Neural crest cell (in vitro differentiated cells): ENCODE measurements at places on chromosomes 6 and 20. TPM values are rescaled to one million over a fixed set of nuclear protein-coding genes. Genes with fewer than 3 reads are reported as not detected.

- DNase-seq, result peak; percentile 30
- H3K4me3 ChIP-seq, result no peak overlapping the region
- H3K4me1 ChIP-seq, result peaks cover 44% of the 10 kb centered on the region
- no peaks in the 10 kb centered on the region for H3K27me3 ChIP-seq
- peaks cover 2% of the 10 kb centered on the region for H3K36me3 ChIP-seq
Measured at GRCh38 chr20:49853640-49854039, 41.0 kb downstream of the SLC9A8 start.

Gene DNAAF9
- total RNA-seq, result 13.2 and 13.5 TPM in 2 replicates

Gene EYA4
- total RNA-seq, result 0.86 and 1.6 TPM in 2 replicates

Gene CRISP3
- not detected in 2 replicates for total RNA-seq

DNA sequence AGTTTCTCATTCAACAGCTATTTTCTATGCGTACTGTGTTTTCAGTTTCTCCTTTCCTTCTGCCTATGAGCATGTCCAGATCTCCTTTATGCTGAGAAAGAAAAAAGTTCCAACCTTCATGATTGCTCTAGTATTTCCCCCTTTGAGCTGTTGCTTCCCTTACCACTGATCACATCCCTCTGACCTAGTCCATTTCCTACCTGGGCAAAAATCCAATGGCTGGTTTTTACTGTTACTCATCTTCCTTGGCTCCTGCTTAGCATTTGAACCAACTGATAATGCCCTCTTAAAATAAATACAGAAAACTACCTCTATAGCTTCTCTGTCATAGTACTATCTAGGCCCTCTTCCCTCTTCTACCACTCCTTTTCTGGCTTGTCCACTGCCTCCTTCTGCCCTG lies 6.0 kb downstream of the RFX6 start:
- no peak overlapping the region for H3K4me3 ChIP-seq
- no peaks in the 10 kb centered on the region for H3K36me3 ChIP-seq
- H3K4me1 ChIP-seq, result no peaks in the 10 kb centered on the region
- no peak overlapping the region for H3K27ac ChIP-seq

DNA sequence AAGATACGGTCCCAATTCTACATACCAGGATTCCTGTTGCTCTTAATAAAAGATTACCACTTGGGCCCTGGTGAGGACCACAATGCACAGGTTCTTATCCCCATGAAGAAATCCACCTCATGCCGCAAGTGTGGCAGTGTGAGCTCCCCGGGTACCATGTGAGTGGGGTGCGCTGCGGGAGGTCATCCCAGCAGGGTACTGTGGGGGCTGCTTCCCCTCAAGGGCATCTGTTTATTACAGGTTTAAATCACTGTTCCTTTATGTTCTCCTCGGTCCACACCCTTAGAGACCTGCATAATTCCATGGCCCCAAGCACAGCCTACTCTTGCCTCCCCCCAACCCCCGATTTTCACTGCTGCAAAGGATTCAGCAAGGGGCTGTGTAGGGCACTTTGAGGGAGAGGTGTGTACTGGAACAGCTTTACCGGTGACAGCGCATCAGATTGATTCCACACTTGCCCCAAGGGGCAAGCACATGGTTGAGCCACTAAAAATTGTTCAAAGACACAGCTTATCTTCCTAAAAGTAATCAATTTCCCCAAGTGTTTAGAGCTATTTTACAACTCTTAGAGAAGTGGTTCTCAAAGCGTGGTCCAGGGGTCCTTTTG lies 6.2 kb downstream of the DIDO1 start:
- H3K4me1 ChIP-seq, result peaks cover 79% of the 10 kb centered on the region
- peak overlapping the region; percentile 52 for H3K4me3 ChIP-seq
- H3K36me3 ChIP-seq, result no peaks in the 10 kb centered on the region
- H3K27me3 ChIP-seq, result no peaks in the 10 kb centered on the region
- no peak for DNase-seq

DNA sequence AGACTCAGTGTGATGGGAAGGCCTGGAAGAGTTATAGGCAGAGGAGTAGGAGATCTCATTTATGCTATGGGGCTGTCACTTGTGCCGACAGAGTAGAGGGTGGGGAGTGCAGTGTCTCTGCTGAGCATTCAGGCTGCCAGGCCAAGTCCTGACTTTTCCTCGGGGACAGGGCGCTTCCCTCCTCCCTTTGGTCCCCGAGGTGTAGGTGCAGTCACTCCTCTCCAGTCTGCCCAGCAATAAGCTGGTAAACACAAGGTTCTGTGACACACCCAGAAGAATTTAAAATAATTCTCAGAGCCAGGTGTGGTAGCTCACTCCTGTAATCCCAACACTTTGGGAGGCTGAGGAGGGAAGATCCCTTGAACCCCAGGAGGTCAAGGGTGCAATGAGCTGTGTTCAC lies 109.4 kb downstream of the CRYBG1 start:
- DNase-seq, result no peak
- no peaks in the 10 kb centered on the region for H3K4me1 ChIP-seq
- H3K27ac ChIP-seq, result no peak overlapping the region

Gene GLP1R
- total RNA-seq, result 0.65 and 0.89 TPM in 2 replicates

DNA sequence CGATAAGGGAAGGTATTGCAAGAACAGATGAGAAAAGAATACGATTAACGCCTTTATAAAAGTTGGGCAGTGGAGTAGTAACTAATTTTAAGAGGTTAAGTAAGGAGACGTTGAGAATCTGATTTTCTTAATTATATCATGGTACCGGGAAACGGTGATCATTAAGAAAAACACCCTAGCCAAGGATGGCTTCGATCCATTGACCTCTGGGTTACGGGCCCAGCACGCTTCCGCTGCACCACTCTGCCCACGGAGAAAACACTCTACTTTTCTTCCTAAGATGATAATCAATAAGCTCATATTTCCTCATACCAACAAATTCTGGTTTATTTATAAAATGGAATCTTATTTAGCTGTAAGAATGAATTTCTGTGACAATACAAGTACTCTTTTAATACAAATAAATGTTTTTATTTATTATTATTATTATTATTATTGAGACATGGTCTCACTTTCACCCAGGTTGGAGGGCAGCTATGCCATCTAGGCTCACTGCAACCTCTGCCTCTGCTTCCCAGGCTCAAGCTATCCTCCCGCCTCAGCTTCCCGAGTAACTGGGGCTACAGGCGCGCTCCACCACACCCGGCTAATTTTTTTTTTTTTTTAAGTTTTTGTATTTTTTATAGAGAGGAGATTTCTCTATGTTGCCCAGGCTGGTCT lies 8.3 kb downstream of the POM121L2 start:
- DNase-seq, result no peak
- no peak overlapping the region for H3K27ac ChIP-seq
- H3K27me3 ChIP-seq, result peaks cover 86% of the 10 kb centered on the region
- no peak overlapping the region for H3K4me3 ChIP-seq
- no peaks in the 10 kb centered on the region for H3K36me3 ChIP-seq

Gene PEX6
- total RNA-seq, result 21.7 and 22.5 TPM in 2 replicates

DNA sequence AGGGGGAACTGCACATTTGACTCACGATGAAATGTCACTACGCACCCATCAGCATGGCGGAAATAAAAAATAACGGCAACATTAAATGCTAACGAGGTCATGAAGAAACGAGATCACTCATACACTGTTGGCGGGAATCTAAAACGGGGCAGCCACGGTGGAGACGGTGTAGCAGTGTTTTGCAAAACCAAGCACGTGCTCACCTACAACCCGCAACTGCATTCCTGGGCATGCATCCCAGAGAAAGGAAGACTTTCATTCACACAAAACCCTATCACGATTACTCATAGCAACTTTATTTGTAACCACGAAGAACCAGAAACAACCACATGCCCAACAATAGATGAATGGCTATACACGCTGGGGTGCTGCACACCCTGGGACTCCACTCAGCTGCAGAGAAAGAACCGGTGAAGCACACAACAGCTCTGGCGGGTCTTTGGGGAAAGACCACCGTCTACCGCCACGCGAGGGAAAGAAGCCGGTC lies 77.0 kb downstream of the YTHDF1 start:
- no peak overlapping the region for H3K4me3 ChIP-seq
- H3K27me3 ChIP-seq, result peaks cover 16% of the 10 kb centered on the region
- peaks cover 24% of the 10 kb centered on the region for H3K4me1 ChIP-seq
- H3K27ac ChIP-seq, result no peak overlapping the region
- no peaks in the 10 kb centered on the region for H3K36me3 ChIP-seq

GRCh38 chr6:83459663-83460062 lies 28.8 kb upstream of the ME1 start:
- no peaks in the 10 kb centered on the region for H3K27me3 ChIP-seq
- H3K4me3 ChIP-seq, result no peak overlapping the region
- no peaks in the 10 kb centered on the region for H3K36me3 ChIP-seq
- H3K27ac ChIP-seq, result no peak overlapping the region
- H3K4me1 ChIP-seq, result peaks cover 4% of the 10 kb centered on the region

Gene CLPSL2
- not detected in 2 replicates for total RNA-seq

Gene SNX9
- 18.1 and 19.1 TPM in 2 replicates for total RNA-seq

DNA sequence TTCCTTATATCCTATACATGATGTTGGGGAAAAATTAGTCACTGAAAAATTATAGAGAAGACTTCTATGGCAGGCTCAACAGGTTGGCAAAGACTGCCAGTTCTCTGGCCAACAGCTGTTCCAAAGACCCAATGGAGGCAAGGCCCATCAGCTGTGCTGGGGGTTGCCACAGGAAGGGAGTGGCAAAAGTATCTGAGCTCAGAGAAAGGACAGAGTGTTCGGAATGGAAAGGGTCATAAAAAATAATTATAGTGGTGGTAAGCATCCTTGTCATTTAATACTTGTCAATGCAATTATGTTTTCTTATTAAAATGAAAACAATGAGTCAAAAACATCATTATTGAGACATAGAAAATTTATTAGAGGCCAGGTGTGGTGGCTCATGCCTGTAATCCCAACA lies 36.1 kb downstream of the FASTKD5 start:
- H3K4me1 ChIP-seq, result no peaks in the 10 kb centered on the region
- no peaks in the 10 kb centered on the region for H3K27me3 ChIP-seq
- peaks cover 35% of the 10 kb centered on the region for H3K36me3 ChIP-seq
- no peak overlapping the region for H3K4me3 ChIP-seq
- no peak for DNase-seq

DNA sequence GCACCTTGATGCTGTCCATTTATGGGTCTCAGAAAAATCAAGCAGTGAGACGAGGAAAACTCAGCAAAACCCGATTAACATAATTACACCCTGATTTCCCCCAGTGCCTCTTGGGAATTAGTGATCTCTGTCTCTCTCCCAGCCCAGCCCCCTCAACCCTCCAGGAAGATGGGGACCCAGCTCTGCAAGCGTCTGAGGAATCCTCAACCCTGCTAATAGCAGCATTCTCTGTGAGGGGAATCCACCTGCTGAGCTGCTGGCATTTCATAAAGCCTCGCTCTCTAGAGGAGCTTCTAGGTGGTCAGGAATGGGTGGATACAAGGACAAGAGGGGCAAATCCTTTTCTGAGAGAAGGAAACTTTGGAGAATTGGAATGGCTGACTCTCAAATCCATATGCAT lies 13.9 kb downstream of the NR2E1 start:
- no peaks in the 10 kb centered on the region for H3K36me3 ChIP-seq
- H3K27ac ChIP-seq, result no peak overlapping the region
- peaks cover 12% of the 10 kb centered on the region for H3K4me1 ChIP-seq
- DNase-seq, result no peak
- peaks cover 88% of the 10 kb centered on the region for H3K27me3 ChIP-seq

DNA sequence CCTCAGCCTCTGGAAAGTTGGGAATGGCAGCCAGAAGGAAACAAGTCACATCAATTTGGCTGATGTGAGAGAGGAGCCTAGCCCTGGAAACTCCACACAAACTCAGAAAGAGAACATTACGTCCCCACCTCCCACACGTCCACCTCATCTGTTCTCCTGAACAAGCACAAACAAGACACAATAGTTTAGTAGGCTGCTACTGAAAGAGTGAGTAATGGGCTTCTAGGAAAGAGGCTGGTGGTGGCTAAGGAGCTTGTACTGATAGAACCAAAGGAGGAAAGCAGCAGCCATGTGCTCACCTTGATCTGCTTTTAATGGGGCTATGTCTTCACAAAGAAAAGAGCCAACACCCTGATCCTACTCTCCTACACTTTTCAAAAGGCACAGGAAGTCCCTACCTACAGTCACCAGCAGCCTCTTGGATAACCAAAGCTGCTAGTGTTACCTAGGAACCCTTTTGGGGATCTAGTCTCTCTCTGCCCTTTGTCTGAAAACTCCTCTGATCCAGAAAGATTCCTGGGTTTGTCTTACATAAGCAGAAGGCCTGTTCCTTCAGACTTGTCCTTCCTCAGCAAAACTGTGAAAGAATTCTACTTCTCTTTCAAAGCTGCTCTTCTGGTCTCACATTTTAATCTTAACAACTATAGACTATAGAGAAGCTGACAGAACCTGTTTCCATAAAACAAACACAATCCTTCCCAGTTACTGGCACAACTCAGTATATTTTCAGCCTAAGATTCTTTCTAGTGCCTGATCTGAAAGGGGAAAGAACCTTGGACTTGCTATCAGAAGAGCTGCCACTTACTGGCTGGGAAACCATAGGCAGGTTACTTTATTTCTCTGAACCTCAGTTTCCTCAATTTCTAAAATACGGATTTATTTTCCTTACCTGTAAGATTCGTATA lies 3.1 kb downstream of the PLAGL2 start:
- no peaks in the 10 kb centered on the region for H3K27me3 ChIP-seq
- H3K36me3 ChIP-seq, result peaks cover 3% of the 10 kb centered on the region
- peak overlapping the region; percentile 76 for H3K27ac ChIP-seq
- peaks cover 59% of the 10 kb centered on the region for H3K4me1 ChIP-seq
- peak overlapping the region; percentile 99 for H3K4me3 ChIP-seq

- H3K4me1 ChIP-seq, result peaks cover 4% of the 10 kb centered on the region
- H3K4me3 ChIP-seq, result no peak overlapping the region
- H3K36me3 ChIP-seq, result no peaks in the 10 kb centered on the region
- no peak for DNase-seq
- no peaks in the 10 kb centered on the region for H3K27me3 ChIP-seq
Measured at GRCh38 chr6:79277109-79277508, 42.6 kb upstream of the HMGN3 start.

- peaks cover 7% of the 10 kb centered on the region for H3K27me3 ChIP-seq
- DNase-seq, result no peak
- no peaks in the 10 kb centered on the region for H3K36me3 ChIP-seq
- H3K4me1 ChIP-seq, result no peaks in the 10 kb centered on the region
- H3K27ac ChIP-seq, result no peak overlapping the region
Measured at GRCh38 chr6:45737331-45738056, 278.2 kb downstream of the CLIC5 start.

DNA sequence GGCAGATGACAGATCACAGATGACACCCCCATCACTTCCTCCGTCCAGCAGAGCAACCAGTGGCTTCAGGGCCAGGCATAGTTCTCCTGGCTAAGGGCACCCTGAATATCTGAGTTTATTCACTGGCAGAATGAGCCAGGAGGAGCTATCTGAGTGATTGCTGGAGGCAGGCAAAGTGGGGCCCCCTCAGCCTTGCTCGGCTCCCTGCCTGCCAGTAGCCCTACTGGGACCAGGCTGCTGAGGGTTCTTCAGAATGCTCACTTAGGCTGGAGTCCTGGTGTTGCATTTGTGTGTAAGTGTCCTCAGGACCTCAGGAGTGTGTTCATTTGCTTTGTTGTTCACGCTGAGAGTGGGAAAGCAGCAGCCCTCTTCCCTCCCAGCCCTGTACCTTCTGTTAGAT lies 31.2 kb downstream of the CHMP4B start:
- no peak for DNase-seq
- H3K27me3 ChIP-seq, result no peaks in the 10 kb centered on the region
- peaks cover 57% of the 10 kb centered on the region for H3K4me1 ChIP-seq
- H3K27ac ChIP-seq, result no peak overlapping the region
- peaks cover 2% of the 10 kb centered on the region for H3K36me3 ChIP-seq

Gene RNF144B
- total RNA-seq, result 0.23 and 0.59 TPM in 2 replicates

GRCh38 chr20:58702859-58703648 lies 10.5 kb downstream of the NPEPL1 start:
- H3K4me1 ChIP-seq, result no peaks in the 10 kb centered on the region
- DNase-seq, result no peak
- peaks cover 23% of the 10 kb centered on the region for H3K36me3 ChIP-seq
- no peaks in the 10 kb centered on the region for H3K27me3 ChIP-seq
- H3K4me3 ChIP-seq, result no peak overlapping the region

GRCh38 chr6:13432526-13433184 lies 54.7 kb downstream of the GFOD1 start:
- H3K27ac ChIP-seq, result no peak overlapping the region
- peaks cover 21% of the 10 kb centered on the region for H3K4me1 ChIP-seq
- no peak overlapping the region for H3K4me3 ChIP-seq
- H3K36me3 ChIP-seq, result no peaks in the 10 kb centered on the region

Gene STMND1
- not detected in 2 replicates for total RNA-seq
